Fibroblast of skin of right biceps (primary cell): ENCODE measurements at places on chromosomes 1 and 21.

GRCh38 chr1:29123887-29124365 is at the start of gene TMEM200B:
Gene TMEM200B, minus strand, starts transcription at chr1:29123903. Its CDS starts 2,075 bp downstream, at chr1:29121828.
- DNase-seq = peak; percentile 37

DNA sequence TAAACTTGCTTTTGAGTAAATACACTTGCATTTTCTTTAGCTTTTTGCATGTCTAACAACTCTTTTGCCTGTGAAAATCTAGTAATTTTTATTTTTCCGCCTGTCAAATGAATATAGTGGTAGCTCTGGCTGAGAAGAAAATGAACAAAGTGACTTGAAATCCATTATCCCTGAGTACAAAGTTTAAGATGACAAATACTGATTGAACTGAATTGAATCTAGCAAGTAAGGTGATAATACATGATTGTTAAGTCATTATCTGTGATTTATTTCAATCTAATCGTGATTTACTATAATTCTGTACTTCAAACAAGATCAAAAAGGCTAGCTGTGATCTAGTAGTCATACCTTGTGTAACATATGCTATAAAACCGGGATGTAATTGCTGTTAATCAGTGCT is 42.8 kb downstream of the CHRM3 start:
- no peak for DNase-seq

DNA sequence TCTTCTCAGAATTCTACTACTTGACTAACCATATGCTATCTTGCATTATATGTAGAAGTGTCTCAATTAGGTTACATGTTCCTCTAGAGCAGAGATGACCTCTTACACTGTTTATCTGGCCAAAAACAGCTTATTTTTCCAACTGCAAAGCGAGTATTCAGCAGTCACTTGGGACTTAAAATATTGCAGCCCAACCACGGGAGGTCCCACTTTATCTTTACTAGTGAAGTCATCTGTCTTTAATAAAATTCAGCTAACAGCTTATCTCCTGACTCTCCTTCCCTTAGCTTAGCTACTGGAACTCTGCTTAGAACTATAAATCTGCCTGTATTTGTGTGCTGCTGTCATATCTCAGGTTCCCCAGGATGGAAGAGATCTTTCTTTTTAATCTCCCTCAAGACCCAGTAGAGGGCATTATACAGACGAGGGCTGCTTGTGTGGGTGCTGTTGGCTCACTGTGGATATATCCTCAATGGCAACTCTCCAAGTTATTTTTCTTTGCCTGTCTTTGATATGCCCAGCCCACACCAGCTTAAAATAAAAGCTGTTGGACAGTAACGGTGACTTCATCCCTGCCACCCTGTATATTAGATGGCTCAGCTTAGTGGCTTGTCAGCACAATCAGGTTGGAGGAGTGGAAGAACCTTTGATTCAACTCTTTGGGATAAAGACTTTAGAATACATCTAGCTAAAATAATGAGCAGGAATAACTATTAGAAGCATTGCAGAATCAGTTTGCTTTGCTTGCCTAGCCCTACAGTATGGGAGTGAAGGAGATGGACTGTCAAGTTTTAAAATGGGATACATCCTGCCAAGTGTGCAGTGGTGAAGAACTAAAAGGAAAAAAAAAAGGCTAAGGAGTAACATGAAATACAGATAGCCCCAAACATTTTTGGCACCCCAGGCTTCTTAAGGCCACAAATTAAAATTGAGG is 9.6 kb downstream of the ENSA start:
- DNase-seq = peak; percentile 73

DNA sequence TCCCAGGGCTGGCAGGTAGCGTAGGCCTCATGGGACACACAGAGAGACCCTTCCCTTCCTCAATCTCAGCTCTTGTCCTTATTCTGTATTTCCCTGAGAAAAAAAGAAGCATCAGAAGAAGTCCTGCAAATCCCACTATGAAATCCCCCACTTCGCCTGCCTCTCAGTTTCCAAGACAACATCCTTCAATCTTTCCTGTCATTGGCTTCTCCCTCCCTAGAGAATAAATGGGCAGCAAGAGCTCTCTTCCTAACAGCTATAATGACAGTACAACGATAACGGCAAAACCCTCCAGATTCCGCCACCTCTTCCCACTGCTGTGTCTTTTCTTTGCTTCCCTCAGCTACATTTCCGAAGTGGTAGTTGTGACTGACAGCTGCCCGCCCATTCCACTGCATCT is 41.6 kb upstream of the NTPCR start:
- no peak for DNase-seq

GRCh38 chr1:62325681-62326080 is 6.4 kb upstream of the KANK4 start:
- DNase-seq = peak; percentile 77

DNA sequence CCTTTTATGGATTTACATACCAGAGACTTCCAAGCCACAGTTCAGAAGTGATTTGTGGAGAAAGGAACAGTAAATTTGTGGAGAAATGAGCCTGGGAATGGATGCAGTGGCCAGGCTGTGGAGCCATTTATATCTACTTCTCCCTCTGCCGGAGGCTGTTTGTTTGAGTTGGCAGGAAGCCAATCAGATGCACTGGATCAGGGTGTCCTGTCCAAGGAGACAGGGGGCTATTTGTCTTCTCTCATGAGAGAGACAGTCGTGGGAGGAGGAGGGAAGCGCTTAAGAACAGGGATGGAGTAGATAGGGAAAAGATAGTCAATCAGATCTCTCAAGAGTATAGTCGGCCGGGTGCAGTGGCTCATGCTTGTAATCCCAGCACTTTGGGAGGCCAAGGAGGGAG is 2.8 kb upstream of the HAPLN2 start:
- DNase-seq = peak; percentile 59

DNA sequence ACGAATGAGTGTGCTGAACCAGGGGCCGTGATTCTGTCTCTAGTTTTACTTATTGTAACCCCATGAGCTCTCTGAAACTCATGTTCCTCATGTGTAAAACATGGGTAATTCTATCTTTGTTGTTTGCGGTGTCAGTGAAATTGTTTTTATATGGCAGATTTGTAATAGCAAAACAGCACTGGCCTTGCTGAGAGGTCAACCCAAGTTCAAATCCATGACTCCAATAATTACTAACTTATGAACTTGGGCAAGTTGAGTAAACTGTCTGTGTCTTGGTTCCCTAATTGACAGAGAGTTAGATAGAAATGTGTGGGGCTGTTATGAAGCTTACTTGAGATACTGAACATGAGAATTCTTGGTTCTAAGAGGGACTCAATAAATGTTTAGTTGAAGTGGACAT is 17.8 kb downstream of the C1orf116 start:
- DNase-seq = no peak
